ENCODE measurements at places on chromosomes 7 and 10.

DNA sequence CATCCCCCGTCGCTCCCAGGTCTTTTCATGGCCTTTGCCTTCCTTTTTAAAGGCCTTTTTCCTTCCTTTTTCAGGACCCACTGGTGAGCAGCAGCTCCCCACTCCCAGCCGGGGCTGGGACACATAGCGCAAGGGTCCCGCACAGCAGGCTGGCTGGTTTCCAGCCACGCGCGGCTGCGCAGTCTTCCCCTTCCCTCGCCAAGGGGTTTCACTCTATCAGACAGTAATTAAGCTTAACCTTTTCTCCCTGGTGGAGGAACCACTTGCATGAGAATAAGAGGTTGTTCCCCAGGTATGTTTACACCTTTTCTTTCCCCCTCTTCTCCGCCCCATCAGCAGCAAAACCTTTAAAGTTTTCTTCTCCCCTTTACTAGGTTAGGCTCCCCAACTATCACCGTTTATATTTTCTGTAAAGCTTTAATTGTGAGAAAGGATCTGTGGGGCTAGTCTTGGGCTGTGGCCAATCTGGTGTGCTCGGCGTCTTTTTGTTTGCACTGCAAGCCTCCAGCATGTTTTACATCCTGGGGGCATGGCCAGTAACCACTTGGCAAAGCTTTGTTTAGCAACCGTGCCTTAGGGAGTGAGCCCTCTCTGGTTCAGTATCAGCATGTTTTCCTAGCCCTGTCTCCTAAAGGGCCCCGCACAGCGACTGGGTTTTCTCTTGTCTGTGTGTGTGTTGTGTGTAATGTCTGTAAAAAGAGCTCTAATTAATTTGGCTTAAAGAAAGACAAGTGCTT lies 219.6 kb downstream of the PHF14 start:
- DNase-seq, result no peak

- no peak for DNase-seq
These were observed 190.4 kb upstream of the AGK start for GRCh38 chr7:141360803-141361202.

DNA sequence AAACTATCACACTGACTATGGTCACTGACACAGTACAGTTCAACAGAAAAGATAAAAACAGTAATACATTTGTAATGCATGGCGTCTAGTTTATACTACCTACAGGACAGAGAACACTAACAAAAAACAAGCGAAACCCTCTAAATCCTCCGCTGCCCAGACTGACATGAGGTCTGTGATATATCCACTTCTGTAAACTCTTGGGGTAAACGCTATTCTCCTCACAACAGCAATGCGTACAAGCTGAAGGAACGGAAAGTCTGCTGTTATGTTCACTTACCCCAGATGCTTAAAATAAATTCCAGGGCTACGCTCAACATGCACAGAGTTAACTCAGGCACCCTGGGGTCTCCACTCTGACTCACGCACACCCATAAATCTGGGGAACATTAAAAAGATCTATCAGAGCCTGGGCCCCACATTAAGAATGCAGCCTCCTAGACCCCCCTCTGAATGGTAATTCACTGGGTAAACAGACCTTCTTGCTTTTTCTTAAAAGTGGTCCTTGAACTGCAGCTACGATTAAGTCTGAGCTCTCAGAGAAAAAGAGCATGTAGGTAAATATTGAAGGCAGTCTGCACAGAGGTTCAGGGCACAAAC lies 105.6 kb downstream of the CTBP2 start:
- DNase-seq, result no peak

GRCh38 chr7:67913604-67914003 lies 917.0 kb downstream of the TYW1 start:
- DNase-seq, result no peak

DNA sequence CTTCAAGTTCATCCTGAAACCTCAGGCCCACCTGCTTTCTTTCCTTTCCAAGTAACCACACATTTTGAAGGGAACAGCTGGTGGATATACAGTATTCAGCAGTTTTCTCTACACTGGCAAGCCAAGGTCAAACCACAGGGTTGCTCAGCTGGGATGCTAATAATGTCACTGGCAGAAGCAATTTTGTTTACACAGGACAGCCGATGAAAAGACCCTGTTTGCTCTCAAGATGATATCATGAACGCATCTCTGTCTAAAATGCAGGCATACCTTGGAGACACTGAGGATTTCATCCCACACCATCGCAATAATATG lies 186.2 kb downstream of the USP6NL start:
- no peak for DNase-seq

GRCh38 chr7:20229646-20230500 lies 12.7 kb upstream of the MACC1 start:
- DNase-seq, result no peak

- no peak for DNase-seq
These were observed 39.6 kb downstream of the SORCS3 start for GRCh38 chr10:104680467-104681401.

DNA sequence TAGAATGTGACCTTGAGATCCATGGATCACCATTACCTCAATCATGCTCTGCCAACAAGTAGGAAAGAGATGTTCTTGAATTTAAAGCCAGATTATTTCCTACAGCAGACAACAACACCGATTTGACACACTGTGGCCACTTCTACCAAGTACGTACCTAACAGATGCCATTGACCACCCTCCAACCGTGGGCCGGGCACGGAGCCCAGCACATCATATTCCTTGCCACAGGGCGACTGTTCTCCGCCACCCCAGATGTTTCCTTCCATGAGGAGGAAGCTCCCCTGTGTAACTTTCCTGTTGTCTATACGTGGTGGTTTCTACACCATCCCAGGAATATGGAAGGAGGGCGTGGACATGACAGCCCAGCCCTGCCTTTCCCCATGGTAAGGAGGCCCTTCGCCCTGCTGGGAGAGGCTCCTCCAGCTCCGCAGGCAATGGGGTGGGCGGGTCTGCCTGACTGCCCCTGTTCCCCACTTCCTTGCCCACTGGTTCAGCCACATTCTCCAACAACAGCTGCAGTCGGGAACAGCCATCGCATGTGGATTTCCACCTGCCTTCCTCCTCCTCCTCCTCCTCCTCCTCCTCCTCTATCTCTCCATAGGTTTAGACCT lies 7.2 kb downstream of the CHST15 start:
- DNase-seq, result no peak

- no peak for DNase-seq
These were observed 18.6 kb downstream of the FOXK1 start for GRCh38 chr7:4700577-4701235.

- no peak for DNase-seq
These were observed 94.1 kb downstream of the GRM8 start for GRCh38 chr7:127158659-127159058.

DNA sequence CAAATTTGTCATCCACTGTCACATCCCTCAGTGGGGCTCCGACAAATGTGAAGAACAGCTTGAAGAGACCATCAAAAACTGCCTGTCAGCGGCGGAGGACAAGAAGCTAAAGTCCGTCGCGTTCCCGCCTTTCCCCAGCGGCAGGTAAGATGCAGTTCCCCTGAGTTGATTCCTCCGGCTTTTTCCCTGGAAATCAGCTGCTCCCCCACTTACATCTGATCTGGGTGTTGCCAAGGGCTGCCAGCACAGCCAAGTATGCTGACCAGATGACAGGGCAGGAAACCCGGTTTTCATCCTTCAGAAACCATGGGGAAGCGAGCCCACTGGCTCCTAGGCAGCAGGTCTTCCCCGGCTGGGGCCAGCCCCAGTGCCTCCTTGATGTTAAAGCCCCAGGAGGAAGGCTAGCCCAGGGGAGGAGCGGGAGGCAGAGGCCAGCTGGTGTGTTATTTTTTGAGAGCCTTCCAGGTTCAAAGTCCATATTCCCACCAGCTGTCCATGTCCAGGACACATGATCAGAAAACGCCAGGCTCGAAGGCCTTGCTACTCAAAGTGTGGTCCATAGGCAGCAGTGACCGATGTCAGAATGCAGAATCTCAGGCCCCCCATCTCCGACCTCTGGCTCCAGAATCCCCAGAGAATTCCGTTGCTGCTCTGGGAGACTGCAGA lies 23.4 kb downstream of the AIFM2 start:
- DNase-seq, result no peak

DNA sequence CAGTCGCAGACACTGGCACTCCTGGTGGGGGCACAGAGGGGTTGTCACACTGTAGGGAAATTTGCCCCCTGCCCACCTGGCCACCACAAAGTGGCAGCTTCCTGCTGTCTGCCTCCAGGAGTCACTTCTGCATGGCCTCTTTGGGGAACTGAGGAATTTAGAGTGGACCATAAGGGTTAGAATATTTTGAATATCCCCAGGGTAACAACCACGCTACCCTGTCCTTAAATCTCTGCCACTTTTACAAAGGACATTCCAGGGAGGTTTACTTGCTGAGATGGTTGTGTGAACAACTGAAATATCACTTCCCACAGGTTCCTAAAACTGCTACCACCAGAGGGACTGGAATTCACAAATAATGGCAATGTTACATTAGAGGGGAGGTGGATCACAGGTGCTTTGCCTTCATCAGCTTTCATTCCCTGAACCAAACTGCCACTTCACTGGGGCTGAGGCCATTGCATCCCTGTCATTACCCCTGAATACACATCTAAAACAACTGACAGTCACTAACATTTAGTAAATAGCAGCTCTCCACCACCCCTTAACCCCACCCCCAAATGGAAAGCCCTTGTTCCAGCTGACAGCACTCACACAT lies 88.1 kb upstream of the IFRD1 start:
- DNase-seq, result no peak

DNA sequence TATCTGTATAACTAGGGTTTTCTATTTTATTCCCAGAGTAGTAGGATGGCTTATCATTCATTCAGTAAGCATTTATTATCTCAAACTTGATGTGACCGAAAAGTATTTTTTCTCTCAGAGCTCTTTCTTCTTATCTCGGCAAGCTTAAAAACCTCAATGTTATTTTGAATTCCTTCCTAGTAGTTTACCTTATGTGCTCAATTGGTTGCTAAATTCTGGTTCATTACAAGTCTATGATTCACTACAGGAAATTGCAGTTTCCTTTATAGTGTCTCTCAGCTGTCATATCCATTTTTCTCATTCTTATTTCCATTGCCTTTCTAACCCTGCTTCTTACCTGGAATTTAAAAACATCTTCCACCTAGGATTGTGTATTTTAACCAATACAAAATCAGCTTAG lies 12.6 kb upstream of the ICA1 start:
- no peak for DNase-seq

DNA sequence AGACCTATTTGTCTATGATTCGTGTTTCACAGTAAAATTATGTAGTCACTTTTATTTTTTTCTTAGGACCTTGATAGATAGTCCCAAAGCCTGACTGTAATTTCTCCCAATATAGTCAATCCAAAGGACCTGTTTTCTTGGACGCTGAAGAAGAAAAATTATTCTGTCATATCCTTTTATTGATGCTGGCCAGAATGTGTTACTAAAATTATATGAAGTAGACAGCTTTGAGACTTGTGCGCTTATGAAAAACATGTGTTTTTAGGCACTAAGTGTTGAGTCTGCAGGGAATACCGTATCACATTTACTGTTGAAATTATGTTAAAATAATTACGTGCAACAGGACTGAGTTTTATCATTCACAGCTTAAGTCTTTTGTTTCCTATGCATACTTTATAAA lies 17.9 kb downstream of the TES start:
- no peak for DNase-seq

DNA sequence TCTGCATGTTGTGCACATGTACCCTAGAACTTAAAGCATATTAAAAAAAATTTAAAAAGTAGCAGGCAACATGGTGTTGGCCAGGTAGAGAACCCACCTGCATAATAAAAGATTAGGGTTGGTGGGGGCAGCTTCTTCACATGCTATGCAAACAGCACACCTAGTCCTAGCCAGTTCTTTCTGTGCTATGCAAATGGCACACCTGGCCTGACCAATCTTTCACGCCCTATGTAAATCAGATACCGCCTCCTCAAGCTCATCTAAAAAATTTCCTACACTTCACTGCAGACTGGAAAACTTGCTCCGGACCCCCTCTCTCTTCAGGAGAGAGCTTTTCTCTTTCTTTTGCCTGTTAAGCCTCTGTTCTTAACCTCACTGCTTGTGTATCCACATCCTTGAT lies 14.5 kb upstream of the PIP start:
- no peak for DNase-seq

GRCh38 chr10:86775056-86775869 lies 18.8 kb downstream of the BMPR1A start:
- no peak for DNase-seq

DNA sequence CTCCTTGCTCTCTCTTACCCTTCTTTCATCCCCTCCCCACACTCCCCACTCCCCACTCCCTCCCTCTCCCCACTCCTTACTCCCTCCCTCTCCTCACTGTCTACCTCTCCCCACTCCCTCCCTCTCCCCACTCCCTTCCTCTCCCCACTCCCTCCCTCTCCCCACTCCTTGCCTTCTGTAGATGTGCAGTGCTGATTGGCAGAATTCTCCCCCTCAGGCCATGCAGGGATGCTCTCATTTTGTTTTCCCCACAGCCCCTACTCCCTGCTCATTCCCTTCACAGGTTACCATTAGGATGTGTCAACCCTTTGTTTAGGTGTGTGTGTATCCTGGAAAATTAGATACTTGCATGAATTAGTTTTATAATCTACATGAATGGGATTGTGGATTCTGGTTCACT lies 90.3 kb downstream of the CELF2 start:
- no peak for DNase-seq

DNA sequence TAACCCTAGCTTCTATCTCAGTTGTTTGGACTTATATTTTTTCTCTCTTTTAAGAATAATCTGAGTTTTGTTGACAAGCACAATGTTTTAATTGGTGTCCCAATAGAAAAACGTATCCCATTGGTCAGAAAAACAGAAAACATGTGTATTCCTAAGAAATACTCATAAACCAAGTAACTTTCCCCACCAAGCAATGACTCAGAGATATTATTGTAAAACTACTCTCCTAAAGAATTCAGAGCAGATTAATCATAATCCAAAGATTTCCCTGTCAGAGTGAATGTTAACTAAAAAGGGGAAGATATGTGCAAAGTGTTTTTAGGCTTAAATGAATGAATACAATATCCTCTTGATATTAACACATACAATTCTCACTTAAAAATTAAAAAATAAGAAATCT lies 29.4 kb upstream of the MBL2 start:
- DNase-seq, result no peak

DNA sequence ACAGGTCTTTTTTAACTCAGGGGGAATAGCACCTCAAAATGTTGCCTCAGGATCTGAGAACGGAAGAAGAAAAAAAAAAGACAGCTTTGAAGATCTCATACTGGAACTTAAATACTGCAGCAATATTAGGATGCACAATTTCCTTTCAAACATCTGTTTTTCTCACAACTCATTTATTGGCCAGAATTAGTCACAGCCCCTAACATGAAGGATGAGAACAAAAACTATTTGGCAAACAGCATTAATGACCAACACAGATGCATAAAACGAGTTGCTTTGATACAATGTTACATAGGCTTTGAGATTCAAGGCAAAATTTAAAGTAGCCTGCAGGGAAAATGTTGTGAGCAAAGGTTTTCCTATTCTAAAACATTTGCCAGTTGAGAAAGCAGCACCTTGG lies 36.5 kb downstream of the JMJD1C start:
- DNase-seq, result no peak
